ENCODE measurements at places on chromosomes 3 and 15. TPM values are rescaled to one million over a fixed set of nuclear protein-coding genes. Genes with fewer than 3 reads are reported as not detected.

Gene CTDSPL2
- total RNA-seq = 21.1 TPM

Gene SMCO1
- total RNA-seq = 0.27 TPM

Gene C3orf49
- total RNA-seq = 0.89 TPM

Gene SLC15A2
- total RNA-seq = 2.1 TPM

Gene MYD88
- total RNA-seq = 3.9 TPM

Gene BMF
- total RNA-seq = 3.9 TPM

Gene MESP2
- total RNA-seq = 0.32 TPM

Gene NT5DC2
- total RNA-seq = 65.3 TPM

Gene NUP210
- total RNA-seq = 13.1 TPM

Gene IGF1R
- total RNA-seq = 23.7 TPM

Gene ITPKA
- 2.3 TPM for total RNA-seq

Gene CADPS
- total RNA-seq = 232 TPM

Gene CCR5
- not detected for total RNA-seq

Gene DNAJC13
- total RNA-seq = 37.4 TPM

Gene ZNF860
- 0.27 TPM for total RNA-seq

Gene FEZF2
- not detected for total RNA-seq

Gene CCRL2
- total RNA-seq = 0.23 TPM

Gene TRAT1
- not detected for total RNA-seq

Gene THRB
- total RNA-seq = 0.77 TPM

Gene ADCY5
- 11.3 TPM for total RNA-seq

Measured in motor neuron (in vitro differentiated cells).